ENCODE measurements at places on chromosomes 1 and 21. TPM values are rescaled to one million over a fixed set of nuclear protein-coding genes. Genes with fewer than 3 reads are reported as not detected.

DNA sequence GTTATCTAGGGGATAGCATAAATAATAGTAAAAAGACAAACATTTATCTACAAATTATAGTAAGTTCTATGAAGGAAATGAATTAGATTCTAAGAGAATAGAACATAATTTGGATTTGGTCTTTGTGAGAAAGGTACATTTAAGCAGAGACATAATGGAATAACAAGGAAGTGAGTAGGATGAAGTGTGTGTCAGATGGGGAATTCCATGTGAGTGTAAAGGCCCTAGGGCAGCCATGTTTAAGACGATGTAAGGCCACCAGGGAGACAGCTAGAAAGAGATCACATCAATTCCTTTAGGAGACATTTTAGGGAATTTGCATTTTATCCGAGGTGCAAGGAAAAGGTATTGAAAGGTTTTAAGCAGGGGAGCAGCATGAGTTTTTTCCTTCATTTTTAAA, 33.8 kb upstream of the ELAVL4 start:
- DNase-seq: no peak

SH3BGR gene
- polyA plus RNA-seq: 5.7 TPM

RIPPLY3 gene
- polyA plus RNA-seq: 2.1 TPM

DNA sequence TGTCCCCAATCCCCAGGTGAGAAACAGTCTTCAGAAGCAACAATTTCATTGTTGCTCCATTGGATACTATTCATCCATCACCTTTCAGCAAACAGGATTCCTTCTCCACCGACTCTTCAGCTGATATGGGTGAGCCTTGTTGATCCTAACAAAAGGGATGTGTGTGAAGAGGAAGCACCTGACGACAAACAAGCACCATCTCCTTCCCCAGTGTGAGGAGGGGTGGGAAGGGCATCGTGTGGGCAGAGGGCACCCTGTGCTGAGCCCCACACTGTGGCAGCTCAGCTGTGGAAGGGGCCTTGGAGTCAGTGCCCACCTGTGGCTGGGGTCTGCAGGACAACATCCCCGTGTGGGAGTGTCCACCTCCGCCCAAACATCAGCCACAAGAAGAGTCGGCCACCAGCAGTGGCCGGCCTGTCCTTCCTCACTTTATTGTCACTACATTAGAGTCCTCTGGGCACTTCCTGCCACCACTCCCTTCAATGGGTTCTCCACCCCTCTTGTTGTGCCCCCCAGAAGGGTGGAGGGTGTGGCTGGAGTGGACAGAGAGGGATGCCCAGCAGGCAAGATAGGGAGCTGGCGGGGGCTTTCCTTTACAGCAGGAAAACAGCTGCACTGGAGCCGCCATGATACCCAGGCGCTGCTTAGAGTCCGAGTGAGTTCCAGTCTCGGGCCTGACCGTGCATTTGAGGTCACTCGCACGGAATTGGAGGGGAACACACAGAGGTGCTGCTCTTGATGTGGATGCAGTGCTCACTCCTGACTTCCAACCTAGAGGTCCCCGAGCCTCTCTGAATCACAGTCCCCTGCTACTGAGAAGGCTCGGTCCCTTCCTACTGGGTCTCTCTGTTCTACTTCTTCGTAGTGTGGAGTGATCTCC, 40.9 kb downstream of the VPS26C start:
- DNase-seq: no peak

LCE1D gene
- polyA plus RNA-seq: not detected

DNA sequence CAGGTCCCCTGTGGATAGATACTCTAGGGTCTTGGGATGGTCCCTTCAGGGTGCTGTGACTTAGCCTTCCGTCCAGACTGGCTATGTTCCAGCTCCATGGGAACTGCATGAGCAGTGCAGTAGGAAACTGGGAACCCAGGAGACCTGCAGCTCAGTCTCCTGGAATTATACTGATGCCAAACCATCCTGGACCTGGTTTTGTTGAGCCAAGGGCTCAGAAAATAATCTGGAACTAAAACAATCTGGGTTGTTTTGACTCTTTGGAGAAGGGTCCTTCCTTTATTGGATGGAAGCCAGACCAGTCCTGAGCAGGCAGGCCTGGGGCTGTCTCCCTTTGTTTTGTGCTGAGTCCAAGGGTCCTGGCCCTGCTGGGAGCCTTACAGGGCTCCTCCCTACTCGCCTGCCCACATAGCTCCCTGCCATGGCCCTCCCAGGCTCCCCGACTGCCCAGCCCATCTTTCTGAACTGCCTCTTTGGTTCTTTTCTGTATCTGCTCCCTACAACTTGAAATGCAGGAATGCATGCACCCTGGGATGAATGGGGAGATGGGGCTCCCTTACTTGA, 1.2 kb downstream of the IPO13 start:
- DNase-seq: no peak

DNA sequence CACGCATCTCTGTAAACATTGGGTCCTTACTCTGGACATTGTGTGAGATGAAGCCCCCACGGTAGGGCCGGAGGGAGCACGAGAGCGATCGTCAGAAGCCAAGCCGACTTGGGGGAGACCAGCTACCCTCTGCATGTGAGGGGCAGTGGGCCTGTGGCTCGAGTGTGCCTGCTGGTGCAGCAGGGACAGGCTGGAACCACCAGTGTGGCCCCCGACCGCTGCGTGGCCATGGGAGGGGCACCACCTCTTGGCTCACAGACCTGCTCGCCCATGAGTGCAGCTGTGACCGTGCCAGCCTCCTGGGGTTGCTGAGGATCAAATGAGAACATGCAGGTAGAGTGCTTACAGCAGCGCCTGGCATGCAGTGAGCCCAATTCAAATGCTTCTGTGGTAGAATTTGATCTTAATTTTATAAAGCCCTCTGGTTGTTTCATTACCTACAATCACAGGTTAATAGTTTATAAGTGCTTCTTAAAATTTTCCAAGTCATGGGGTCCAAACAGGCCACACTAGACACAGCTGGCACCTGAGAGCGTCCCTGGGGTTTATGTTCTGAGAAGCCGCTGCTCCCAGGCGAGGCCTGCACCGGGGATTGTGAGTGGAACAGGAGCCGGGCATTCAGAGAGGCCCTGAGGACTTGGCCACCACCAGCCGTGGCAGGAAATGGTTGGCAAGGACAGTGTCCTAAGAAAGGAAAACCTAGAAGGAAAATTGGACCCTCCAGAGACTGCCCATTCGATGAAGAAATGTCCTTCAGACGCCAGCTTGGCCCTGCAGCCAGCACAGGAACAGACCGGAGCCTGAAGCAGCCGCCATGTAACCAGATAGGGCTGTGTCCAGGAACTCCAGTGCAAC, 22.6 kb upstream of the ADARB1 start:
- DNase-seq: no peak

GRCh38 chr1:90732136-90732535, 15.0 kb upstream of the BARHL2 start:
- no peak for DNase-seq

DNA sequence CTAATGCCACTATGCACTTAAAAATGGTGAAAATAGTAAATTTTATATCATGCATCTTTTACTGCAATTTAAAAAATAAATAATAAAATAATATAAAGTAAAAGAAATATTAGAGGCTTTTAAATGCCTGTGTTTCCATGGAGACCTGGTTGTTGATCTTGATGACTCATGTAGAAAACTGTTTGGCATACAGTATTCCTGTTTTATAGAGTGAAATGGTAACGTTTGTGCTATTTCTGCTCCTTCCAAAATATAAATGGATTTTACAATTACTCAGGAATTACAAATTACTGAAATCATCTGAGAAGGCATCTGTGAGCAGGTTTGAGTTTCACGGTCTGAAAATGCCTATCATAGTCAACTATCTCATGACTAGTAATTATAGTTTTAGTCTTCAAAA, 98.4 kb upstream of the USP25 start:
- no peak for DNase-seq

DNA sequence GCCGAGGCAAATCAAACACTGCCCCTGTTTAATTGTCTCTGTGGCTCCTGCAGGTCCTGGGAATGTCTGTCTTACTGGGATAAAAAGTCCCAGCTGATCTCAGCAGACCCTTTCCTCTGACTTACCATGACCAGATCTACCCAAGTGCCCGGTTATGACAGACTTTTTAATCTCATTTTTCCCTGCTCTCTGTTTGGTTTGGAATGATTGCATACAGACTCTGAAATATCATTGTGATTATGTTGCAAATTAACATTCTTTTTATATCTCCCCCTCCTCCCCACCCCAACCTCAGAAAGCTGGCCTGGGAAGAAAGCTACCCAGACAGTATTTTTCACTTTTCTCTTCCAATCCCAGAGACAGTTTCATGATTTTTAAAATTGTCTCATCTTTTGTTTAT, 16.3 kb downstream of the RAB7B start:
- no peak for DNase-seq

PM20D1 gene
- polyA plus RNA-seq: 1.9 TPM

DNA sequence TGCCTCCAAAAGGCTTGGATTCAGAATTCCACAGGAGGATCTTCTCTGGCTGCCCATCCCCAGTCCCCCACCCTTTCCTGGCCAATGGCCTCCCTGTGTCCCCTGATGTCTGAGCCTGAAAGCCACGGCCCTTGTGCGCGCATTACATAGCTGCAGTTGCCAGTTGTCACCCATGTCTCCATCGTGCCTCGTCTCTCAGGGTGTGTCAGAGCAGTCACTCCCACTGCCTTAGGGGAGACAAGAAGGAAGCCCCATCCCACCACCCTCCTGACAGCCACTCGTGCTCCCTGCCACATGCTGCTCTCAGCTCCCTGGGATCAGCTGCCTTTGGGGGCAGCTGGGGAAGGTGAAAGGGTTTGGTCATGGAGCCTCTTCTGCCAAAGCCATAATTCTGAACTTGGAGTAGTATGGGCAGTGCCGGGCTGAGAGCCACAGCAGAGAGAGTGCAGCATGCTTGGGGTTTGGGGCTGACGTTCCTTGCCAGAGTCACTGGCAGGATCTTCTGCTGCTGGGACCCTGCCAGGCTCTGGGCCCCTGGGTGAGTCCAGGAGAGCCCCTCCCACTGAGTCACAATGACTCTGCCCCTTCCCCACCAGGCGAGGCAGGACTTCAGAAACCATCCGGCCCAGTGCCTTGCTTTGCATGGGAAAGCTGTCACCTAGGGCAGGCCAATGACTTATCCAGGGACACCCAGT, 285.9 kb upstream of the VAMP3 start:
- DNase-seq: no peak

Data from right renal pelvis (tissue), 4 donors.